ENCODE measurements at places on chromosomes 5 and 9.
A peak's percentile ranks its signal among the peaks of the same experiment; 100 is the strongest.

DNA sequence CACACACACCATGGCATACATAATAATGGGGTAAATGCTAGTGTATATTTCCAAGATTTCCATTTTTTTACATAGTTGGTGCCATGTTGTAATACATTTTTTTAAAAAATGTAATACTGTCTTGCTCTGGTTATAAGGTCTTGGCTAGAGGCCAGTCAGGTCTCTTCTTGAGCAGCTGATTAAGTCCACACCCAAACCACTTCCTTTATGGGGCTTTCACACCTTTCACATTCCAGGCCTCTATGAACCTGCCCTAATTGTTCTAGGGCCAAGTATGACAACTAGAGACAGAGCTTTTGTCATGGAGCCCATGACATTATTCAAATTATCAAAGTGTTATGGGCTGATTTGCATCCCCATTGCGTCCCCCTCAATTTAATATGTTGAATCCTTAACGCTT lies 495.6 kb upstream of the CTNND2 start:
- DNase-seq = no peak

DNA sequence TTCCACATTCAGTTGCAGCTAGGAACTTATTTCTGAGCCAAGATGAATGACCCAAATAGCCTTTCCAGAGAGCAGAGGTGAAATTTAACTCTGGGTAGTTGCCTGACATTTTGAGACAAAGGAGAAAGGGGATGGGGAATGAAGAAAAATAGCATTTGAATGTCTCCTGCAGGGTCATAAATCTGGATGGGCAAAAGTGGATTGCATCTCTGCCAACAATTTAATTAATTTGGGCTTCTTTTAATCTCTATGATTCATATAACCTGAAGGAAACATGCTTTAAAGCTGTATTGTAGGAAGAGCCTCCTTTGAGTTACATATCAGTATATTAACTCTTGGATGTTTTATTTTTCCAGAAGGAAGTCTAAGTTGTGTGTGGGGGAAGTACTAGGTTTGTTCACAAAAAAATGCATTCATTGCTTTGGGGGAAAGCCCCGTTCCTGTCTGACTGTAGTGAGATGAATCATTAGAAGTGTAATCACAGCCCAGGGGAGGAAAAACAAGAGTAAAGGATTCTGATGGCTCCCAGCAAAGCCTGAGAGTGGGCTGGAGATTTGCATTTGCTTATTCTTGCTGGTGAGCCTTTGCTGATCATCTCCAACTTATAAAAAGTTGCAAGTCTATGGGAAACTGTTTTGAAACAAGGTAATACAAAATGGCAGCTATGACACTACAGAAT lies 133.0 kb upstream of the IQGAP2 start:
- DNase-seq = no peak

DNA sequence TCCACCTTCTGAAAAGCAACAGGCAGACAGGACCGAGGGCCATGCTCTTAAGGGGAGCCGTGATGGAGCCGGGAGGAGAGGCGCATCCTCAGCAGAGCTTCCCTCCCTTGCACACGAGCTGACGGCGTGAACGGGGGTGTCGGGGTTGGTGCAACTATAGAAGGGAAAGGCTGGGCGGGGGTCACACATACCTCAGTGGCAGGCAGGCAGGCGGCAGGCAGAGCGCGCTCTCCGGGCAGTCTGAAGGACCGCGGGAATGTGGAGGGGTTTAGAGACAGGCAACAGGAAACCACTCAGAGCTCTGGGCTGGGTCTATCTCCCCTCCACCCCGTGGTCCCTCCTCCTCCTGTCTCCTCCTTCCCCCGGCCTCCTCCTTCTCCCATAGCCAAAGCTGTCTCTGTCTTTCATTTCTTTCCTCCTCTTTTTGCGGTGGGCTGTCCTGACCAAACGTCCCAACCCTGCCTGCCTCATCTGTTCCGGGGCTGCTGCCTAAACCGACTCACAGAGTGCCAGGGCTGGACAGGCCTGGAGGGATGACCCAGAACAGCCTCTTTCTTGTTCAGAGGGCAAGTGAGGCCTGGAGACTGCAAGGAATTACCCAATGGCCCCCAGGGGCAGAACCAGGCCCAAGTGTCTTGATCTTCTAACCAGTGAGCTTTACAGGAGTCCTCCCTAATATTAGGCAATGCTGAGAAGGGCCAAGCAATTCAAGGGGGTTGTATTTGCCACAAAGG lies at the start of gene SPARC:
SPARC (minus strand) TSS at position 242 of the 734 bp plus-strand sequence. CDS start 10,727 bp downstream, outside the sequence.
- peak; percentile 74 for DNase-seq

GRCh38 chr5:14417792-14418765 lies 163.5 kb upstream of the OTULINL start:
- DNase-seq = no peak

- no peak for DNase-seq
Measured at GRCh38 chr9:2354856-2355696, 266.5 kb upstream of the VLDLR start.

DNA sequence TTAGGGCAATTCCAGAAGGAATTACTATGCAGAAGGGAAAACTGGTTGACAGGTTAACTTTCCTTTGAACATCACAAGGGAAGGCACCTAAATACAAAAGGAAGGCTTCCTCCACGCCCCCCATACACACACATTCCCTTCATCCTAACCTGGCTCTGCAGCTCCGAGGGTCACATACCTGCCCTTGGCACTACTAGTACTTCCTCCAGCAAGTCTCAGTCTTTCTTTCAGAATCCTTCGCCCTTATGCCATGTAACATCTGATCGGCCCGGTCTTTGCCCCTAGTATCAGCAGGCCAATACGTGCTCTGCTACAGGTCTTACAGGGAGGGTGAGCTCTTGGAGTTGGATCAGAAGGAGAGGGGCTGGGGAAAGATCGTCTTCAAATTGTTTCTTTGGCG lies 1.6 kb upstream of the MARCHF6 start:
- no peak for DNase-seq
